ENCODE measurements at places on chromosomes 7 and 10. TPM values are rescaled to one million over a fixed set of nuclear protein-coding genes. Genes with fewer than 3 reads are reported as not detected.

LIPK gene
- total RNA-seq: not detected

VWDE gene
- total RNA-seq: not detected

XRCC2 gene
- total RNA-seq: 49.6 TPM

LIPM gene
- total RNA-seq: not detected

DGKI gene
- 0.46 TPM for total RNA-seq

NUTM2A gene
- 1.1 TPM for total RNA-seq

CLDN4 gene
- 1.0 TPM for total RNA-seq

ARHGEF5 gene
- total RNA-seq: not detected

AIMP2 gene
- 70.4 TPM for total RNA-seq

SLC26A5 gene
- total RNA-seq: not detected

PPP1R17 gene
- total RNA-seq: not detected

C10orf67 gene
- not detected for total RNA-seq

RELN gene
- not detected for total RNA-seq

PRPF18 gene
- total RNA-seq: 24.1 TPM

STRIP2 gene
- 4.3 TPM for total RNA-seq

PLAC9 gene
- not detected for total RNA-seq

NRF1 gene
- total RNA-seq: 31.9 TPM

IFIT1B gene
- total RNA-seq: not detected

MRC1 gene
- not detected for total RNA-seq

C10orf105 gene
- 0.09 TPM for total RNA-seq

ARHGEF35 gene
- total RNA-seq: not detected

GPR26 gene
- not detected for total RNA-seq

FRMD4A gene
- total RNA-seq: not detected

PRF1 gene
- 5.8 TPM for total RNA-seq

EXOC4 gene
- total RNA-seq: 98.8 TPM

UCMA gene
- not detected for total RNA-seq

PAX4 gene
- total RNA-seq: not detected

GPC2 gene
- 23.2 TPM for total RNA-seq

BTBD16 gene
- total RNA-seq: not detected

HYAL4 gene
- total RNA-seq: not detected

MEPCE gene
- total RNA-seq: 65.6 TPM

MAT1A gene
- total RNA-seq: not detected

WEE2 gene
- total RNA-seq: not detected

AFAP1L2 gene
- 10.5 TPM for total RNA-seq

CCDC3 gene
- total RNA-seq: not detected

TMEM254 gene
- total RNA-seq: not detected

HSPB1 gene
- 349 TPM for total RNA-seq

SLC35B4 gene
- 32.3 TPM for total RNA-seq

NHLRC2 gene
- total RNA-seq: 44.5 TPM

SYNPO2L gene
- total RNA-seq: not detected

LLCFC1 gene
- not detected for total RNA-seq

CRHR2 gene
- total RNA-seq: not detected

VTI1A gene
- total RNA-seq: 42.6 TPM

GFRA1 gene
- not detected for total RNA-seq

WASHC2C gene
- 35.3 TPM for total RNA-seq

LRRD1 gene
- 0.42 TPM for total RNA-seq

PLXNA4 gene
- not detected for total RNA-seq

PPP1R3C gene
- not detected for total RNA-seq

CISD1 gene
- 44.5 TPM for total RNA-seq

KIAA1217 gene
- not detected for total RNA-seq

RPEL1 gene
- total RNA-seq: not detected

ACSM6 gene
- not detected for total RNA-seq

SPDYE1 gene
- not detected for total RNA-seq

SORCS3 gene
- total RNA-seq: not detected

Data from OCI-LY7 (cell line).